Heart right ventricle (tissue), 16 donors: ENCODE measurements at places on chromosomes 12 and 14. TPM values are rescaled to one million over a fixed set of nuclear protein-coding genes. Genes with fewer than 3 reads are reported as not detected.
A peak's percentile ranks its signal among the peaks of the same experiment; 100 is the strongest.

Gene SPTB
- total RNA-seq = 113 TPM

Gene NTF3
- total RNA-seq = 1.0 TPM

Gene CD163
- total RNA-seq = 4.5 TPM

Gene ZNF385A
- 4.4 TPM for total RNA-seq

Gene GNB3
- total RNA-seq = 8.2 TPM

Gene DPY19L2
- total RNA-seq = 46.3 TPM

Gene RNF212B
- total RNA-seq = not detected

Gene RNASE3
- total RNA-seq = not detected

Gene GYS2
- total RNA-seq = not detected

GRCh38 chr12:51051787-51052186, 3.7 kb downstream of the LETMD1 start:
- peaks cover 6% of the 10 kb centered on the region for H3K36me3 ChIP-seq
- no peaks in the 10 kb centered on the region for H3K4me1 ChIP-seq
- no peak overlapping the region for H3K27ac ChIP-seq
- no peak overlapping the region for H3K4me3 ChIP-seq
- no peaks in the 10 kb centered on the region for H3K27me3 ChIP-seq

GRCh38 chr12:7190268-7191055, 976 bp downstream of the PEX5 start:
- no peaks in the 10 kb centered on the region for H3K27me3 ChIP-seq
- H3K36me3 ChIP-seq = peaks cover 34% of the 10 kb centered on the region
- H3K4me1 ChIP-seq = peaks cover 18% of the 10 kb centered on the region

GRCh38 chr14:50814161-50814560, 16.8 kb downstream of the NIN start:
- no peak for DNase-seq
- H3K4me3 ChIP-seq = no peak overlapping the region
- H3K36me3 ChIP-seq = no peaks in the 10 kb centered on the region
- no peaks in the 10 kb centered on the region for H3K27me3 ChIP-seq
- H3K4me1 ChIP-seq = peaks cover 13% of the 10 kb centered on the region

GRCh38 chr14:22547948-22548750, 40.9 kb downstream of the DAD1 start:
- no peak for DNase-seq
- no peak overlapping the region for H3K4me3 ChIP-seq
- H3K4me1 ChIP-seq = peaks cover 30% of the 10 kb centered on the region
- H3K27me3 ChIP-seq = no peaks in the 10 kb centered on the region
- H3K36me3 ChIP-seq = no peaks in the 10 kb centered on the region

GRCh38 chr14:49972823-49973222, 79.9 kb downstream of the ARF6 start:
- DNase-seq = no peak
- no peaks in the 10 kb centered on the region for H3K27me3 ChIP-seq
- H3K27ac ChIP-seq = no peak overlapping the region
- H3K4me1 ChIP-seq = peaks cover 81% of the 10 kb centered on the region
- H3K36me3 ChIP-seq = no peaks in the 10 kb centered on the region
- H3K4me3 ChIP-seq = no peak overlapping the region

- no peaks in the 10 kb centered on the region for H3K27me3 ChIP-seq
- no peak overlapping the region for H3K27ac ChIP-seq
- H3K4me1 ChIP-seq = no peaks in the 10 kb centered on the region
- no peaks in the 10 kb centered on the region for H3K36me3 ChIP-seq
Measured at GRCh38 chr12:71063087-71063486, 94.7 kb downstream of the TSPAN8 start.

- no peaks in the 10 kb centered on the region for H3K27me3 ChIP-seq
- peak within 1 kb of the TSS; percentile 87 for H3K27ac ChIP-seq
- peak within 1 kb of the TSS; percentile 73 for H3K4me3 ChIP-seq
- peak; percentile 83 for DNase-seq
- no peaks in the 10 kb centered on the region for H3K36me3 ChIP-seq
Measured at GRCh38 chr12:122895704-122896636, at the start of gene VPS37B. Gene VPS37B, minus strand, starts transcription at chr12:122896124. Its CDS starts 62 bp downstream, at chr12:122896062.

DNA sequence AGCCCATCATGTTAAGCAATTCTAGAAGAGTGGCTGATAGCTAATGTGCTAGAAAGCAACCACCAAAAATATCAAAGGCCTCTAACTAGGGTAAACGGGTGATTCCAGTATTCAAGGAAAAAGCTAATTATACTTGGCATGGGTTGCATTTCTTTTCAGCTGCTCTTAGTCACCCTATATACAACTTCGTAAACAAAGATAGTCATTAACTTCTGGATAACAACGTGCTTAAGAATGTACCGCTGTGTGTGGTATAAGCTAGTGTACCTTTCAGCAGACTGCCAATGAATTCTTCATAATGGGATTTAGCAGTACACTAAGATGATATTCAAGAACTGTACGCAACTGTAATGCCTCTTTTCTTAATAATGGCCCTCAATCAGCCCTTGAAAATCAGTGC, 42.2 kb upstream of the SLC6A13 start:
- H3K4me3 ChIP-seq = no peak overlapping the region
- H3K4me1 ChIP-seq = no peaks in the 10 kb centered on the region
- DNase-seq = no peak
- H3K27me3 ChIP-seq = no peaks in the 10 kb centered on the region

DNA sequence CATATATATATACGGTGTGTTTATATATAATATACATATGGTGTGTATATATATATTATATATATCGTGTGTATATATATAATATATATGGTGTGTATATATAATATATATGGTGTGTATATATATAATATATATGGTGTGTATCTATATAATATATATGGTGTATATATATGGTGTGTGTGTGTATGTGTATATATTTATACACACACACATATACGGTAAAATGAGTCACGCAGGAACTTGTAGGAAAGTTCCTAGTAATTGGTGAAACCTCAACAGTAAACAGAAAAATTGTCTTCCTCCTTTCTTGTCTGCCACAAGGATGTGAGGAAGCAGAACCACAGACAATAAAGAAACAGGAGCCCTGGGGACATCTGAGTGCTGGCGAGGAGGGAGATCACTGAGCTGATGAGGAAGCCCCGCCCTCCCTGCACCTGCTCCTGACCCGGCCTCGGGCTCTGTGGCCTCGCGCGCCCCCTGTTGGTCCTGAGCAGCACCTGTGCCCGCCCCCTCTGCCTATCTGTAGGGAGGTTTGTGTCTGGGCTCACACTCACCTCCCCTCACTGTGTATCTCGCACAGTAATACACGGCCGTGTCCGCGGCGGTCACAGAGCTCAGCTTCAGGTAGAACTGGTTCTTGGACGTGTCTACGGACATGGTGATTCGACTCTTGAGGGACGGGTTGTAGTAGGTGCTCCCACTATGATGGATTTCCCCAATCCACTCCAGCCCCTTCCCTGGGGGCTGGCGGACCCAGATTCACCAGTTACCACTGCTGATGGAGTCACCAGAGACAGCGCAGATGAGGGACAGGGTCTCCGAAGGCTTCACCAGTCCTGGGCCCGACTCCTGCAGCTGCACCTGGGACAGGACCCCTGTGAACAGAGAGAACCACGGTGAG, 1079.4 kb downstream of the TMEM121 start:
- peaks cover 36% of the 10 kb centered on the region for H3K27me3 ChIP-seq
- no peaks in the 10 kb centered on the region for H3K4me1 ChIP-seq
- no peak overlapping the region for H3K4me3 ChIP-seq
- DNase-seq = no peak
- no peaks in the 10 kb centered on the region for H3K36me3 ChIP-seq

DNA sequence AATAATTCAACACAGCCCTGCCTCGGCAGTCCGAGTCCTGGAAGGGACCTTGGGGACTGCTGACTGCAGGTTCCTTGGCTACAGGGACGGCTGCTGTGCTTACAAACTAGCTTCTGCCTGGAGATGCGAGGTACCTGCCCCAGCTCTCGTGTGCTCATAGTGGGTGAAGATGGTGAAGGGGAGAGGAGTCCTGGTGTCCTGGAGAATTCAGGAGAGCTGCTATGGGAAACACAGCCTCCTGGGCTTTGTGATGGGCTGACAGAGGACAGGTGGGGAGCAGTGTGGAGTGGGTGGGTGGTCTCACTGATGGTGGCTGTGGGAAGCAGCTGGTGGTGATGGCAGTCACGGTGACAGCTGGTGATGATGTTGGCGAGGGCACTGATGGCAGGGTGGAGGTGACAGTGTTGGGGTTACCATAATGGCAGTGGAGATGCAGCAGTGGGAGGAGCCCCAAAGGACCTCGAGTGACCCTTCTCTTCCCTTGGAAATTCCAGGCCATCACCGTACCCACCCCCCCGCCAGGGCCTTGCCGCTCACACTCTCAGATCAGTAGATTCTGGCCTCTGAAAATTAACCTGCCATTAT, 32.8 kb downstream of the HVCN1 start:
- H3K4me3 ChIP-seq = no peak overlapping the region
- no peaks in the 10 kb centered on the region for H3K4me1 ChIP-seq
- no peaks in the 10 kb centered on the region for H3K27me3 ChIP-seq

GRCh38 chr14:46902837-46903236, 251.3 kb upstream of the RPL10L start:
- H3K36me3 ChIP-seq = no peaks in the 10 kb centered on the region
- H3K4me1 ChIP-seq = no peaks in the 10 kb centered on the region
- no peaks in the 10 kb centered on the region for H3K27me3 ChIP-seq

DNA sequence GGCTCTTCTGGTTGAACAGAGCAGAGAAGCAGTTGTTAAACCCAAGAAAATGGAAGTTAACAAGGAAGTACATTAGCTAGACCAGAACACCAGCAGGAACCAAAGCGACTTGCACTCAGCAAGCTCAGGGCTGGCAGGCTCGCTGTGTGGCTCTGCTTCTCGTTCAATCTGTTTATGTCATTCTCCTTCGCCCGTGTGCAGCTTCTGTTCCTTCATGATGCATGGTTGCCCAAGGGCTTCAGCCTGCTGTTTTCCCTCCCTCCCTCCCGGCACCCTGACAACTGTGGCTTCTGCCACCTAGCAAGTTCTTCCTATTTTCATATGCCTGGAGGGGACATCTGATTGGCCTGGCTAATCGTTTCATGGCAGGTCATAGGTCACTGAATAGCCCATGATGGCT, 25.3 kb downstream of the PIGH start:
- H3K27me3 ChIP-seq = no peaks in the 10 kb centered on the region
- H3K4me3 ChIP-seq = no peak overlapping the region
- no peaks in the 10 kb centered on the region for H3K4me1 ChIP-seq
- H3K36me3 ChIP-seq = no peaks in the 10 kb centered on the region
- H3K27ac ChIP-seq = no peak overlapping the region

- no peak overlapping the region for H3K27ac ChIP-seq
- DNase-seq = no peak
- H3K4me3 ChIP-seq = no peak overlapping the region
- H3K27me3 ChIP-seq = no peaks in the 10 kb centered on the region
Measured at GRCh38 chr14:24206260-24207103, 986 bp downstream of the TSSK4 start.

DNA sequence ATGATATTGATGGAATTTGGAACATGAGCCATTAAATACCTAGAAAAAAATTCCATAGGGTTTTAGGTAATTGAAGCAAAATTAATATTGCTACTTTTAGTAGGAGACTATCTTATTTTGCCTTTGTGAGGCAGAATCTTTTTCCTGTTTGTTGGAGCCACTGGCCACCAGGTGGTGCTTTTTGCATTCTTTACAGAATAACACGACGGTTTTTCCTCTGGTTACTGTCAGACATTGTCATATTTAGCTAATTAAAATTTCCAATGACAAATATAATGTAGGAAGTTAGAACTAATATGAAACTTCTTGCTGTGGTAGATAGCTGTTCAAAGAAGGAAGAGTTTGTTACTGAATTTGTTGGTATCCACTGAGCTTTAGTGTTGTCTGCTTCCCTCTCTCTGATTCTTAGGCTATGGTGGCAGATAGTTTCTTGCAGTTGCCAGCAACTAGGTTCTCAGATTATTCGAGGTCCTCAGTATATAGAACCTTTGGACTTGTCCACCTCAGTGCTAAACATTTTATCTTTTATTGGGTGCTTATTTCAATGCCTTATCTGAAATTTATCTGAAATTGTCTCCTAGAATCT, 25.7 kb downstream of the RAB21 start:
- no peak for DNase-seq
- no peak overlapping the region for H3K27ac ChIP-seq
- peaks cover 89% of the 10 kb centered on the region for H3K36me3 ChIP-seq
- no peak overlapping the region for H3K4me3 ChIP-seq
- H3K27me3 ChIP-seq = no peaks in the 10 kb centered on the region
- no peaks in the 10 kb centered on the region for H3K4me1 ChIP-seq

DNA sequence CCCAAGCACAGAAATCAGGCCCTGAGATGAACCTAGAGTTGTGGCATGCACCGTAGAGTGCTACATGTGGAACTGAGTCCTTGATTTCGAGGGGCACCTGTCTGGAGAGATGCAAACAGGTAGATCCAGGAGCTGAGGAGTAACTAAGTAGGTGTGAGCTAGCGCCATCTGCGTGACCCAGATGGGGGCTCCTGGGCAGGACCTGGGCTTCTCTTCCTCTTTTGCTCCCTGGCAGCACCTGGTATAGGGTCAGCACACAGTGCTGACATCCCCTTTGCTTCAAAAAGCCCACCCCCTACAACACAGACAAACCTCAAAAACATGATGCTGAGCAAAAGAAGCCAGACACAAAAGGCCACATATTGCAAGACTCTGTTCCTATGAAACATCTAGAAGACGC, 65.8 kb downstream of the PITPNM2 start:
- peaks cover 85% of the 10 kb centered on the region for H3K4me1 ChIP-seq
- no peaks in the 10 kb centered on the region for H3K27me3 ChIP-seq
- no peaks in the 10 kb centered on the region for H3K36me3 ChIP-seq
- H3K4me3 ChIP-seq = no peak overlapping the region
